ENCODE measurements at places on chromosomes 3 and 15.

- DNase-seq: no peak
Measured at GRCh38 chr3:183822631-183823030, 2.7 kb downstream of the MAP6D1 start.

DNA sequence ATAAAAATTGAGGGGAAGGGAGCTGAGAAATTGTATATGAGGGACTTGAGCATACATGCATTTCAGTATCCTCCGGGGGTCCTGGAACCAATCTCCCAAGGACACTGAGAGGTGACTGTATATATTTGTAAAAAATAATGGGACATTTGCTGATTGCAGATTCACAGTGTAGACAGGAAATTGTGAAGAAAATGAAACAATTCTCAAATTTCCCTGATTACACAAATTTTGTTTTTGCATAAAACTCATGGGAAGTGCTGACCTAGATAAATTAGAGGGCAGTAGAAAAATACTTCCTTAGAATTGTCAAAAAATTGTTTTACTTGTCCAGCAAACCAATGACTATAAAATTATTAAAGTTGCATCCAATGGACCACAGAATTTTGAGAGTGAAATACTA, 64.0 kb downstream of the IFT57 start:
- DNase-seq: no peak

DNA sequence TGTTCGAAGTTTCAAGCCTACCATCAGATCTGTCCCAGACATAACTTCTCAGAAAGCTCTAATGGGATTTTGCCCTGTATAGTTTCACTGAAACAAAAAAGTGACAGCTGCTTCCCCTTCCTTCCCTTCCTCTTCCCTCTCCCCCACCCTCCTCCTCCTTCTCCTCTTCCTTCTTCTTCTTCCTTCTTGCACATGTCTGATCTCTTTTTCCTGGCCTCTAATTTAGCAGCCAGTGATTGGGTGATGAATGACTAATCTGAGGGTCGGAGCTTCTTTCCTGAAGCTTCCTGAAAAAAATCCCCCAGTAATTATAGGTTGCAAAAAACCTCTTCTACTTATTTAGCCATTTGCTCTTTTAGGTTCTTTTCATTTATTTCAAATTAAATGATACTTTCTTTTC, 168.7 kb downstream of the POTEB3 start:
- DNase-seq: no peak

DNA sequence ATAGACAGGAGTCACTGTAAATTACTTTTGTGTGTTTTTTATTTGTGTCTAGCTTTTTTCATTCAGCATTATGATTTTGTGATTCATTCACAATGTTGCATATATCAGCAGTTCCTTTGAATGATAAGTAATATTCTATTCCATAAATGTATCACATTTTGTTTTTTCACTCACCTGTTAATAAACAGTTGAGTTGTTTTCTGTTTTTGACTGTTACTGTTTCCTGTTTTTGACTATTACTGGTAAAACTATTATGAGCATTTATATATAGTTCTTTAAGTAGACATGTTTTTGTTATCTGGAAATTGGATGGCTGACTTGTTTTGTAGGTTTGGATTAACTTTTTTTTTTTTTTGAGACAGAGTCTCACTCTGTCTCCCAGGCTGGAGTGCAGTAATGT, 138.4 kb downstream of the RSRC1 start:
- DNase-seq: no peak

DNA sequence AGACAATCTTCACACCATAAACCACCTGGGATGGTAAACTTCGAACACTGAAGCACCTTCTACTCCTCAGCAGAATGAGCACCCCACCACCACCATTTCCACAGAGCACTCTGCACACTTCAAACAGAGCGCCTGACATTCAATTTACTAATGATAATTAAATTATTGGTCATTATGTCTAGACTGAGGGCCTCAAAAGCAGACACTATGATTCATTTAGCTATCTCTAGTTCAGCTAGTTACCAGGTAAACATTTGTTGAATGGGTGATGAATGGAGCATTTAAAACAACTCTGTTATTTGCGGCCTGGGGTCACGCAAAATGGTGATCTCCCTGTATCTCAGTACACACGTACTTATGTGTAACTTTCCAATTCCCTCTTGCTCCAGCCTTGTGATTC, 40.9 kb downstream of the ACAP2 start:
- DNase-seq: no peak
